ENCODE measurements at places on chromosomes 13 and 19. TPM values are rescaled to one million over a fixed set of nuclear protein-coding genes. Genes with fewer than 3 reads are reported as not detected.

DNA sequence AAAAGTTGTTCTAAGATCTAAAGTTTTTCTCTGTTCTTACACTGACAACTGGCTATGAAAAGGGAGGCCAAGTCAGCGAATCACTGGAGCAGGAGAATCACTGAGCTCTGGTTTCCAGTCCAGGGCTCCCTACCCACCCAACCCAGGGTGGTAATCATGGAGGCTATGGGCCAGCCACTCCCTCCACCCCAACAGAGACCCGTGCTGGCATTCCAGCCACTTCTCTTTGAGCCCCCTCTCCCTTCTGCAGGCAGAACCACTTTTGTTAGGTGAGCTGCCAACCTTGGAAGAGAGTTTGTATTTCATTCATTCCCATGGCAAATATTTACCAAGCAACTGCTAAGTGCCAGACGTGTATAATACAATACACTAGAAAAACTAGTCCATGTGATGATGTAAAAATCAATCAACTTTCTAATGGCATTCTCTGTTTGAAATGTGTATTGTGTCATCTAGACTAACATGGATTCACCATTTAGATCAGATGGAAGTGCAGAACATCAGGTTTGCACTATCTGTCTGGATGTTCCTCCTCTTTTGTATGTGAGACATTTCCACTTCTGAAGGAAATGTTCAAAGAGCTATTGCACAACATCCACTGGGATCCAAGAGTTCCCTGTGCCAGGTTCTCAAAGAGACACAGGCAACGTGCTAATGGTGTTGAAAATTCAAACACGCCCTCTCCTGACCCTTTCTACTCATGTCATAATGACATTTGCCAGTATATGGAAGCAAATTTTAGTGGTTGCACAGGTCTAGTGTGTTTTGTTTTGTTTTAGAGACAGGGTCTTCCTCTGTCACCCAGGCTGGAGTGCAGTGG is 5.3 kb downstream of the MLNR start:
- no peak for DNase-seq

DNA sequence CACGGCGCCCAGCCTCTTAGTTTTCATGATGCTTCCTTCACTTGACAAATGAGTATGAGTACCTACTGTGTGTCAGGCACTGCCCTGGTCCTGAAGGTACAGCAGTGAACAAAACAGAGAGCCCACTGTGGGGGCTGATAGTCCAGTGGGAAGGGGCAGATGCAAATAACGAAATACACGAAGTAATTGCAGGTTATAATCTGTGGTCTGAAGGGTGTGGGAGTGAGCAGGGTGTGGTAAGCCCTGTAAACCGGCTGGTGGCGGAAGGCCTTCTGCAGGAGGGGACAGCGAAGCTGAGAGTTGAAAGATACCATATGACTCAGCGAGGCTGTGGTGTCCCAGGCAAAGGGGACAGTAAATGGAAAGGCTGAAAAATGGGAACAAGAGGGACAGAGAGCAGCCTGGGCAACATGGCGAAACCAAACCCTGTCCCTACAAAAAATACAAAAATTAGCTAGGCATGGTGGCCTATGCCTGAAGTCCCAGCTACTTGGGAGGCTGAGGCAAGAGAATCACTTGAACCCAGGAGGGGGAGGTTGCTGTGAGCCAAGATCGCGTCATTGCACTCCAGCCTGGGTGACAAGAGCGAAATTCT is 60.5 kb downstream of the MAP4K1 start:
- peak; percentile 44 for DNase-seq

GRCh38 chr19:5697022-5697889 is 7.2 kb downstream of the RPL36 start:
- DNase-seq = no peak

- DNase-seq = no peak
Observed at GRCh38 chr13:46181377-46181839, 569 bp downstream of the LCP1 start.

DNA sequence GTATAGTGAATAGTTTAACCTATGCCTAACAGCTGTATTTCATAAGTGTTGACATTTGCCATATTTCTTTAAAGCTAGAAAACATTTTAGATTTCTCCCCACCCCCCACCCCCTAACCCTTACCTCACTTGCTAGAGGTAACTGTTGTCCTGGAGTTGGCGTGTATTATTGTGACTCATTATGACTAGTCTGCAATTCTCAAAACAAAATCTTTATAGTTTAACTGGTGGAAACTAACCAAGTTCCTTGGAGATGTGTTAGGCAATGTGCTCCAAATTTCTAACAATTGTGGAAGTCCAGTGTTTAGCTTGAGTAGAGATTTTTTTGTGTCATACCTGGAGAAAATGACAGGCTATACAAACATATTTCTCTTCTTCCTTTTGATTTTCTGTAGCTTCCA is 38.0 kb downstream of the KCTD4 start:
- DNase-seq = no peak

DNA sequence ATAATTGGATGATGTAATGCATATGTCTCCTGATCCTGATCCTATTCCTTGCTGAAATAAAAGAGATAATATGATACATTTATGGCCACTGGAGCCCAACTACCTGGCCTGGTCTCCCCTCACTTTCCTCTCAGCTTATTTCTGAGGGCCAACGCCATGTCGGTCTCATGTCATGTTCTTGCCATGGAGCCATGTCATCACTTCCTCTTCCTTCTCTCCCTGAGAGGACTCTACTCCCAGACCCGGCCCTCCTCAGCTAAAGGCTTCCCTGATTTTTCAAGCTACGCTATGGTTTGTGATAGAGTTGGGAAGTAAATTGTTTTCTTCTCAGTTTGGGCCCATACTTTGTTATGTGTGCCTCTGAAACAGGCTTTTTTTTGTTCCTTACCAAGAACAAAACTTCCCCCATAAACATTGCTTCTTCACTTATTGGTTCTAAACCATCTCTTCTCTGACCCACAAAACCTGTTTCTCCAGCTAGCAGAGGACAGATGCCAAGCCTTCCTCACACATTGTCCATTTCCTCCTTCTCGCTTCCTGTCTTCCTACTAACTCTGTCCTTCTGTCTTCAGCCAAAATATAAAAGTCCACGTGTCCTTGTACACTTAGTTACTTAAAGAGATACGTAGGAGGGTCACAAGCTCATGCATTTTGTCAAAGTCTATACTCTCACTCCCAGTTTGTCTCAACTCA is 319.9 kb upstream of the DACH1 start:
- peak; percentile 55 for DNase-seq

VSIG10L gene
- total RNA-seq = 2.1 TPM

DNA sequence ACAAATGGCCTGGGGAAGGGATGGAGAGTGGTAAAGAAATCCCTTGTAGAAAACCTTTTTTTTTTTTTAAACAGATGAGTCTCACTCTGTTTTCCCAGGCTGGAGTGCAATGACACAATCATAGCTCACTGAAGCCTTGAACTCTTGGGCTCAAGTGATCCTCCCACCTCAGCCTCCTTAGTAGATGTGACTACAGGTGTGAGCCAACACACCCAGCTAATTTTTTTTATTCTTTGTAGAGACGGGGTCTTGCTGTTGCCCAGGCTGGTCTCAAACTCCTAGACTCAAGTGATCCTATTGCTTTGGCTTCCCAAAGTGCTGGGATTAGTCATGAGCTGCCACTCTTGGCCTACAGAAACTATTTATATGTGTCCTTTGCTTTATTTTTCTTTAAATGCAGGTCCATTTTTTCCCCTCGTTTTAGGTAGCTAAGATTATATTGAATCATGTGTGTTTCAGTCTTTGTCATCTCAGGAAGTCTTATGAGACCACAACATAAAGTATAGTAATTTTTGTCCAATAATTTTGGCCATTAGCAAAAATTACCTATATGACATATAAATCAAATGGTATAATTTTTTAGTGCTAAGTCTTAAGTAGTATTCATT is 10.5 kb downstream of the LPAR6 start:
- no peak for DNase-seq

- no peak for DNase-seq
Observed at GRCh38 chr19:50434525-50434924, 1.8 kb downstream of the MYBPC2 start.

PALM3 gene
- 0.37 TPM for total RNA-seq

- DNase-seq = no peak
Observed at GRCh38 chr19:13629687-13630357, 123.5 kb upstream of the CACNA1A start.

GRCh38 chr19:30927705-30928104 is 421.5 kb downstream of the TSHZ3 start:
- DNase-seq = no peak

Data from colonic mucosa (tissue), 4 donors.